Astrocyte of the cerebellum (primary cell): ENCODE measurements at places on chromosomes 2 and 18.

DNA sequence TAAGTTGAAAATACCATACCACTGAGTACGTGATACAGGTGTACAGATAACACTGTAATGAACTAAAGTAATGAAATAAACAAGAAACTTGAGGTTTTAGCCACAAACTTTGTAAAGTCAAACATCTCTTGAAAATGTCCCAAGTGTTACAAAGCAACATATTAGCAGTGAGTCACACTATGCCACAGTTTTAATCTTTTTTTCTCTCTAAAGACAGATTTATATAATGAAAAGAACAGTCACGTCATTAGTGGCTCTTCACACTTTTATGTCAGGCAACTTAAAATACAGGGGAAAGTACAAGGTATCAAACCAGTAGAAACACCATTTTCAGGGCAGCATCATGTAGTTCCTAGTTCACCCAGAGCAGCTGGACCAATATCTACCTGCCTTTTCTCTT, 42.1 kb downstream of the RAPH1 start:
- DNase-seq = no peak

DNA sequence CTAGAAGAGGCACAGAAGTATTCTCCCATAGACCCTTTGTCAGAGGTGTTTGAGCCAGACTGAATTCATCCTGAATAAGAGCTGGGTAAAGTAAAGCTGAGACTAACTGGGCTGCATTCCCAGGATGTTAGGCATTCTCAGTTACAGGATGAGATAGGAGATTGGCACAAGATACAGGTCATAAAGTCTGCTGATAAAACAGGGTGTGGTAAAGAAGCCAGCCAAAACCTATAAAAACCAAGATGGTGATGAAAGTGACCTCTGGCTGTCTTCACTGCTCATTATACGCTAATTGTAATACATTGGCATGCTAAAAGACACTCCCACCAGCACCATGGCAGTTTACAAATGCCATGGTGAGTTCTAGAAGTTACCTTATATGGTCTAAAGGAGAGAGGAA, 364.9 kb upstream of the TMEFF2 start:
- no peak for DNase-seq

- DNase-seq = no peak
These were observed 17.1 kb upstream of the NFE2L2 start for GRCh38 chr2:177281400-177282180.

GRCh38 chr18:11767935-11768334, 78.9 kb downstream of the GNAL start:
- no peak for DNase-seq

DNA sequence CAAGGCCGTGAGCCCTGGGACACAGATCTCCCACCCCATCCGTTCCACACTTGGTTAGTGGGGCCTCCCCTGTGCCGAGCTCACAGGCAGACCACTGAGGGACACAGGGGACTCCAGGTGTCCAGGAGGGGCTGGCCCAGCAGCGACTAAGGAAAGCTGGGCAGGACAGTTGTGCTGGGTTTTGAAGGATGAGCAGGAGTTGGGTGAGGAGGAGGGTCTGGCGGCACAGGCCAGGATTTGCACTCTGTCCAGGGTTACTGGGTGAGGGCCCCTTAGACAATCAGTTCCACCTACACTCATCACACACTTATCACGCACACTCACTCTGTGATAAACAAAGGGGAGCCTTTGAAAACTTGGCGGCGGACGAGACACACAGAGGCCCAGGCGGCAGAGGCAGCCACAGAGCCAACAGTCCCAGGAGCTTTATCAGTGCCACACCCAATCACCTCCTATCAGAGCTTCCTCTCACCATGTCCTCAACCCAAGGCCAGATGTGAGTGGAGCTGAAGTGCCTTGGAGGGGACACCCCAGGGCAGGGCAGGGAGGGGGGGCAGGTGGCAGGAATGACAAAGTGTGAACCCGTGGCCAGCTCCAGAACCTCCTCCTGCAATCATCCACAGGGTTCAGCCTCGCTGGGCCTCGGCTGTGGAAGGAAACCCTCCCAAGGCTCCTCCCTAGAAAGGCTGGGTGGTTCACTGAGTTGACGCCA, 26.6 kb downstream of the BIN1 start:
- DNase-seq = no peak

DNA sequence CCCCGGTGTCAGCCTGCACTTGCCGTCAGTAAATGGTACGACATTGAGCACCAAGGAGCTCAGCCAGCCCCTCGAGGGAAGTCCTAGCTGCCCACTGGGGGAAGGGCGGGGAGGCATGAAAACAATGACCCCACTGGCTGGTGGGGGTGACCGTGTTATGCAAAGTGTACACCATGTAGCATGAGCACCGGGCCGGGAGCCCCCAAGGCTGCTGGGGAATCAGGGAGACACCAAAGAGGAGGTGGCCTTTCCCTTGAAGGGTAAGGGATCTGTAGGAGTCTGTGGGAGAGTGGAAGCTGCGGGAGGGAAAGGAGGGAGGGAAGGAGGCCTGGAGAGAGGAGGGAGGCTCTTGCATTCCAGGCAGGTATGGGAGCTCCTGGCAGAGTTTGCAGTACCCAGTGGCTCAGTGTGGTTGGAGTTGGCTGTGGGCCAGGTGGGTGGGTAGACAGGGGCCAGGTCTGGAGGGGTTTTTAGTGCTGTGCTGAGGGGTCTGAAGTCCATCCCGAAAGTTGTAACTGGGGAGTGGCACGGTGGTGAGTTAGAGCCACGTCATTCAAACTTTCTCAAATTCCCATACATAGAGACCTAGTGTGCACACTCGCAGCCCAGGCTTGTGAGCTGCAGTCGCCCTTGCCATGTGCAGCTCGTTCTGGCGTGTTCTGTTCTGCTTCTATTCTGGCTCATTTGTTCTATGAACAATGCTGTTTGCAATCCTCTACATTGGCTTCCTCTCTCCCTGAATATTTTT, 22.4 kb downstream of the RRM2 start:
- no peak for DNase-seq

GRCh38 chr2:226882606-226883005, 46.8 kb downstream of the RHBDD1 start:
- DNase-seq = no peak

- DNase-seq = no peak
These were observed 53.1 kb downstream of the CWC22 start for GRCh38 chr2:179954026-179954425.

- no peak for DNase-seq
These were observed 80.9 kb upstream of the SLC66A3 start for GRCh38 chr2:11074246-11074820.

- DNase-seq = no peak
These were observed 457.5 kb upstream of the FANCL start for GRCh38 chr2:58698620-58699019.

GRCh38 chr2:58543442-58543841, 302.3 kb upstream of the FANCL start:
- no peak for DNase-seq
